ENCODE measurements at places on chromosomes 2 and 18.
A peak's percentile ranks its signal among the peaks of the same experiment; 100 is the strongest.

- DNase-seq, result no peak
Measured at GRCh38 chr2:200469708-200470211, 40.1 kb downstream of the KCTD18 start.

GRCh38 chr2:105950521-105951383 lies 206.0 kb downstream of the NCK2 start:
- DNase-seq, result no peak

GRCh38 chr2:241308267-241308666 lies 7.2 kb downstream of the HDLBP start:
- no peak for DNase-seq

- no peak for DNase-seq
Measured at GRCh38 chr18:64876833-64877232, 727.9 kb upstream of the LINC00305 start.

- DNase-seq, result no peak
Measured at GRCh38 chr2:19785447-19785846, 116.3 kb downstream of the TTC32 start.

DNA sequence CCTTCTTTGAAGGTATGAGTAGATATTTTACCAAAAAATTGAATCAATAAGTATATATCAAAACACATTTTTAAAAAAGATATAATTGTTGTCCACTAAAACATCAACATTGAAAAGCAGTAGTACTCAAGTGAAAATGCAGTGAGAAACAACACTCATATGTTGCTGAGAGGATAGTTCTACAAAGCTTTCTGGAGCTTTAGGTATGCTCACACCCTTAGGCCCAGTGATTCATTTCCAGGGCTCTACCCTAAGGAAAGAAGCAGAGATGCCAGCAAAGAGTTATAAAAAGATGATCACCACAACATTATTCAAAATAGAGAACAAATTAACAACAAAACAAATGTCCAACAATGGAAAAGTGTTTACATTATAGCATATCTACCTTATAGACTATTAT lies 197.3 kb upstream of the CCDC150 start:
- DNase-seq, result no peak

GRCh38 chr2:158191076-158191895 lies 89.6 kb downstream of the UPP2 start:
- DNase-seq, result peak; percentile 21

- no peak for DNase-seq
Measured at GRCh38 chr2:188810586-188810985, 163.6 kb upstream of the COL3A1 start.

Data from stimulated activated CD4-positive, alpha-beta T cell treated with anti-CD3 and anti-CD28 coated beads, Interleukin-2, amount 100 ng/mL, for 24 hours (primary cell).